ENCODE measurements at places on chromosomes 6 and 20.

- no peak for DNase-seq
These were observed 201.8 kb downstream of the DHX35 start for GRCh38 chr20:39163993-39164392.

GRCh38 chr6:116997496-116997895, 120.5 kb downstream of the RFX6 start:
- no peak for DNase-seq

GRCh38 chr20:46333161-46333991, 25.1 kb upstream of the CDH22 start:
- no peak for DNase-seq

GRCh38 chr20:18138639-18139583, 1.2 kb downstream of the KAT14 start:
- DNase-seq, result no peak

GRCh38 chr6:21166754-21167153, 426.8 kb upstream of the SOX4 start:
- no peak for DNase-seq

- DNase-seq, result no peak
These were observed 35.9 kb upstream of the MYB start for GRCh38 chr6:135145063-135145800.

DNA sequence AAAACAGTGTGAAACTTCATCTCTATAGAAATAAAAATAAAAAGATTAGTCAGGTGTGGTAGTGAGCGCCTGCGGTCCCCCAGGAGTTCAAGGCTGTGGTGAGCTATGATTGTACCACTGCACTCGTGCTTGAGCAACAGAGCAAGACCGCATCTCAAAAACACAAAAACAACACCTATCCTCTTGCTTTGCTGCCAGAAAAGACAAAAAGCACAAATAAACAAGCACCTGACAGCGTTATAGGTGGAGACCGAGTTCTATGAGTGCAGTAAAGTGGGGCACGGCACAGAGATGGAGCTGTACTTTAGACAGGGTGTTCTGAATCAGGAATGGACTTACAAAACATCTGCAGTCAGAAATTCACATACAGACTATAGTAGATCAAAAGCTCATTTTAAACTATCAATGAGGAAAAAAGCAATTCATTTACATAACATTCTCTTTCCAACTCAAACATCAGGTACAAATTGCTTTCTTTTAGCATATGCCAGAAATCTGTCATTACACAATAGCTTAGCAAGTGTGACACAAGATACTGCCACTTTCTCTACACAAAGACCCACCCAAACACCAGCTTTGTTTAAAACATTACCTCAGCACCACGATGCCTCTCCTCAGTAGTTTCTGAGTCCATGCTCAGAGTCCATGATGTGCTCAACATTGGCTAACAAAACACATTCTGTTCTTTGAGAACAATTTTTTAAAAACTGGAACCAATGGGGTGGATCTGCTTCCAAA, 10.1 kb downstream of the EZR start:
- DNase-seq, result no peak

DNA sequence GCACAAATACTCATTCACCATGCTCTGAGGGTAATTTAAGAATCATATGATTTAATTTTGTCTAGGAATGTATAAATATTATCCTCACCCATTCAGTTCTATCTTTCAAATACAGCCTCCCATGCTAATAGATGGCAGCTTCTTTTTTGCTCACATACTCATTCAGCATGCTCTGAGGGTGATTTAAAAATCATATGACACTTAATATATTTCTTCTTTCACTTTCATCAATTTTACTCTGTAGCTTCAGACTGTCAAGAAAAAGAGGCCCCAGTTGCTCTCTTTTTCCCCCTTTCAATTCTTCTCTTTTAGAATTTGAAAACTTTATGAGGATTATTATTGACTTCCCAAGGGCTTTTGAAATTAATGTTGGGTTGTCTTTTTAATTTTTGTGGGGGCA, 161.7 kb upstream of the LAMP5 start:
- no peak for DNase-seq

DNA sequence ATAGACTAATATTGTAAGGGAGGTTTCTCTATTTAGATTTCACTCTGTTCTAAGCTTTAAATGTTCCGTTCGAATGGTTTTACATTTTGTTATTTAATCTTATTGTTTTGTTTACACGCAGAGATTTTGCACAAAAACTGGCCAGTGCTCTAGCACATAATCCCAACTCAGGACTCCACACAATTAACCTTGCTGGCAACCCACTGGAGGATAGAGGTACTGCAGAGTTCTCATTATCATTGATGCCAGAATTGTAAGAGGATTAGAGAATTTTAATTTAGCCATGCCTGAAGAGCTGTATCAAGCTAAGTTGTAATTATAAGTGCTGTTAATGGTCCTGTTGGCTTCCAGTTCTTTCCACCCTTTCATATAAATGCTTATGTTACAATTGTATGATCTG, 179.7 kb upstream of the SCGN start:
- no peak for DNase-seq

- no peak for DNase-seq
These were observed 46.6 kb upstream of the TFAP2C start for GRCh38 chr20:56582542-56582941.

- no peak for DNase-seq
These were observed 64.2 kb downstream of the SGK1 start for GRCh38 chr6:134253681-134254080.

GRCh38 chr20:24331939-24332338, 137.5 kb upstream of the SYNDIG1 start:
- no peak for DNase-seq

DNA sequence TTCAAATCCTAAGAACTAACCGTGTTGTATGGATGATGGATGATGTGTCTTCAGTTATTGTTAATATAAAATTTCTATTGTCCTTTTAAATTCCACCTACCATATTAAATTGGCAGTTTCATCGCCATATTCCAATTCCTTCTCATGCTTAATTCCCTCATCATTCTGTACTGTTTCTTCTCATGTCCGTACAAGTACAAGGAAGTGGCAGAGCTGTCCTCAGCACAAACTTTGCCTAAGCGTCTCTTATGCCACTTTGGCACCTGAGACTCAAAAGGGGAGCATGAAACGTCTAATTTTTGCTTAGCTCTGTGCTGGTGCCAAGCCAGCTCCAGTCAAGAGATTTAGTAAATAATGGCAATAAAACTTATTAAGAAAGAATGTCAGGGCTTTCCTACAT, 158.2 kb upstream of the LAMA2 start:
- no peak for DNase-seq

DNA sequence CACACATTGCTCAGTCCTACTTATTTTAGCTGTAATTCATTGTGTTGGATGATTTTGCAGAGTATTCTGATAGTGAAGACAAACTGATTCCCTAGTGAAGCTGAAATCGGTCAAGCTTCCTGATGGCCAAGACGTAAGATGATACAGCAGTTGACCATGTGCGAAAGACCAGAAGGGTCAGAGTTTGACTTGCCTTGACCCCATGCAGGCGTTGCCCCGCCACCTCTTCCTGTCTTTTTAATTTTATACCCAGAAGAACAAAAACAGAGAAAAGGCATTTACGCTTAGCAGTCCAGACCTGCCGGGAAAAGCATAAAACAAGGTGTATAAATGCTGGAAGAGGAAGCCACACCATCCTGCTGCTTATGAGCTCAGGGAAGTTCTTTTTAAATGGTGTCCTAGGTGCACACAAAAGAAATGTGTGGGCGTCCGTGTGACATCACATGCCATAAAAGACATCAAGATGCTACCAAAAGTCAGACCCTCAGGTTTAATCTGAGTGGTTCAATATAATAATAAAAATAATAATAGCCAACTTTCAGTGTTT, 32.2 kb downstream of the TSHZ2 start:
- DNase-seq, result no peak

DNA sequence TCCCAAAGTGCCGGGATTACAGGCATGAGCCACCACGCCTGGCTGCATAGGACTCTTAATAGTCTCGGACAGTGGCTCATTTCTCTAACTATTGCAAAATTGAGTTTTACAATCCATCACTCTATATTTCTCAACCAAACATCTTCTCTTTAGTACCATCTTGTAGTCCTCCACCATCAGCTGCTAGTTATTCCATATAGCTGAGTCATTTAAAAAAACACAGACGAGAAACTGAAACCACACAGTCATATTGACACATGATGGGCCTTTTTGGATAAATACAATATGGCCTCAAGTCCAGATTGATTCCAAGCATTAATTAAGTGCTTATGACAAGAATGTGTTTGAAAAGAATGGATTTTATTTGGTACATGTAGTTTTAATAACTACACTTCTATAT, 599.1 kb downstream of the MEI4 start:
- DNase-seq, result no peak

GRCh38 chr20:41224281-41224680, 86.9 kb downstream of the PLCG1 start:
- no peak for DNase-seq

- DNase-seq, result no peak
These were observed 120.6 kb downstream of the GRM4 start for GRCh38 chr6:34025112-34025807.

DNA sequence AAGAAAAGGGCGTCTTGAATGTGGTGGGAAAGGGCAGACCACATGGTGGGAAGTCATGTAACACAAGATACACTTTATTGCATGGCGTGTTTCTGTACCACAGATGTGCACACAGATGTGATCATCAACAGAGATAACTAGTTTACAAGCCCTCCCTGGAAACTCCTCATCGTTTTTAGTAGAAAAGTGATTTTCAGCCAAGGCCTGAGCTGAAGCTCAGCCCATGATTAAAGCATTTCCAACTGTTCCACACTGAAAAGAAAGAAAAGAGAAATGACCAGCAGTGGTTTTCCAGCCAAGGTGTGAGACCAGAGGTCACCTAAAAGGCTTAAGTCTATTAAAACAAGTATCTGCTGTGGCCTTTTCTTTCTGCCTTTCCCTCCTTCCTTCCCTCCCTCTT, 463.9 kb upstream of the JAG1 start:
- DNase-seq, result no peak

DNA sequence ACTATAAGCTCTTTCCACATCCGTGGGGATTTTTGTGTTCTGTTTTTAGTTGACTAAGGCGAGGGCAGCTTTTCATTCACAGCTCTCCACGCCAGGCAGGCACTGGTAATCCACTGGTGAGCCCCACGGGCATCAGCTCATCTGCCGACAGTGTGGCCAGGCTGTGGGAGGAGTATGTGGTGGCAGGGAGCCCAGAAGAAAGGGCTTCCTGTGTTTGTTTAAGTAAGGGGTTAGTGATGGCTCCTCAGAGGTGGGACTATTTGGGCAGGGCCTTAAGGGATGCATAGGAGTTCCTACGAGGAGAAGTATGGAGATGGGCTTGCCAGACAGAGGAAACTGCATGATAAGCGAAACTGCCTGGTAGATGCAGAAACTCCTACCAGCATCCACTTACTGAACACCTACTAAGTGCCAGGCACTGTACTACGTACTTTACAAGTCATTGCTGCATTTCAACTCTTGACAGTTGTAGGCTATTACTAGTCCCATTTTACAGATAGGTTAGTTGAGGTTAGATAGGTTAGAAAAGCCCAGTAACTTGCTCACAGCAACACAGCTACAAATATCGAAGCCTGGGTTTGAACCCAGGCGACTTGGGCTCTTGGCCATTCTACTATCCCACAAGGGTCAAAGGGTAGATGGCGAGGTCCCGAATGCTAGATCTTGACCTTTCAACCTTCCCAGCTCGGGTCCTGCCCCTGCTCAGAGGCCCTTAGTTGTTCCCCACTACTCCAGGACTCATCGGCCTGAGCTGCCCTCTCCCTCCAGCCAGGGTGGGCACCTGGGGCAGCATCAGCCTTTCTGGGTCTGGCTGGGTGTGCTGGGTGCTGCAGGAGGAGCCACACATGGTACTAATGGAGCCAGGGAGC, 55.1 kb downstream of the CEBPB start:
- no peak for DNase-seq

DNA sequence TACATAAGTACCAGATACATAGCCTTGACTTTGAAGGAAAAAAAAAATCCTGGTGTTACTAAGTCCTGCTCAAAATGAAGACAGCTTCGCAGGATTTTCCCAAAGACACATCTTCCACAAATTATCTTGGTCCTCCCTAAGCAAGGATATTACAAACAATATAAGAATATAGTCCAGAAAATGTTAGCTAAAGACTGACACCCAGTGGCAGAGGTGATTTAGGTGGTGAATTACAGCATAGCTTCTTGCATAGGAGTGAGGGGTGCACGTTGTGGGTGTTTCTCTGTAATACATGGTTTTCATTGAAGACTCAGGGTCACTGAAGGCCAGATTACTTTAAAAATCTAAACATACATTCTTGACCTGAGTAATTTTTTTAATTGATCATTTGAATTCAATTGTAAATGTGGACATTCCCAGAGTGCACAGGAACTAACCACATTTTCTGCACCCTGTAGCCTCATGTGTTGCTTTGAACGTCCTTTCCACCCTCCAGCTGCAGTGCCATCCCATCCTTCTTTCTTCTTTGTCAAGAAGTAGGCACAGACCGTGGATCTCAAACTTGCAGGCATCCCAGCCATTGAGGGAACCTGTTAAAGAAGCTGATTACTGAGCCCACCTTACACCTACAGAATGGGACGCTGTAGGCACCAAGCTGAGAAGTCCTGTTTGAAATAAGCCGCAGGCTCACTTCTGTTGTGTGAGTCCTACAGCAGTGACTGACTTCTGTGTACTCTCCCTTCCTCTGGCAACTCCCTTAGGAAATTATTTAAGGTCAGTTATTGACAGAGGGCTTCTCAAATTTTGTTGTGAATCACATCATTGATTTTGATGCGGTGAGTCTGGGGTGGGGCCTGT, 102.6 kb downstream of the PERP start:
- no peak for DNase-seq

DNA sequence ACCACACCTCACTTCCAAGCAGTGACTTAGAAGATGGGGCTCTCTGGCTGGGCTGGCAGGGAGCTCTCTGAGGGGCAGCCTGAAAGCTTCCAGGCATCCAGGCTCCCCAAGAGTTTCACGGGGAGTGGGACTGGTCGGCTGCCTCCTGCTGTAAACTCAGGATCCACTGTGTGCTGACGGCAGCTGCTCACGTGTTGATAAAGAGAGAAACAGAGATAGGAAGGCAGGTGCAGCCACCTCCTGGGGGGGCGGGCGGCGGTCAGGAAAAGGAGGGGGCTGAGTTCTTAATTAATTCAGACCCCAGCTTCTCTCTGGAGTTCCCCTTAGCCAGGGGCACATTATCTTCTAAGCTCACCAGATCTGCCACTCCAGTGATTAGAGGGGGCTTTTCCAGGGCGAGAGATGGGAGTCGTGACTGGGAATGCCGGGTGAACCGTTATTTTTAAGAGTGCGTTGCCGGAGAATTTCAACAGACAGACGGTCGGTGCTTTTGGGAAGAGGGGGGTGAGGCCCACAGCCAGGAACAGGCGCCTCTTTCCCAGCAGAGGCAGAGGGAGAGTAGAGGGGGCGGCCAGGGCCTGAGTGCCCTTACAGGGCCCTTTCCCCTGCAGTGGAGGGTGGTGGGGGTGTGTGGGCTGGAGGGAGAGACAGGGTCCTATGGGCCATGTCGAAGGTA, 70.9 kb downstream of the CD40 start:
- no peak for DNase-seq

- DNase-seq, result no peak
These were observed 198.6 kb downstream of the UST start for GRCh38 chr6:148945301-148946021.

DNA sequence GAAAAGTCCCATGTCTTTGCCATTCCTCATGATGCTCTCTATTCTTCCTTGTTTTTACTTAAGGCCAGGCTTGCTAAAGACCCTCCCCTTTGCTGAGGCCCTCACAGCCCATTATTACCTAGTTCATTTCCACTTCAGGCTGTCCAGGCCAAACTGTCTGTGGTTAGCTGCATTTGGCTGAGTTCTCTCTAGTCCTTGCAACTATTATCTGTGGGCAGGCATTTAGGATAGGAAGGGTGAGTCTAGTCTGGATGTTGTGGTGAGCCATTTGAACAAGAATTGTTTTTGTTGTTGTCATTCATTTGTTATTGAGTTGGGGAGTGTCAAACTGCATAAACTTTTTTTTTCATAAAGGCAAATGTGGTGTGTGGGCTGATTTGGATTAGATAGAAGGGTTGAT, 182.4 kb downstream of the CD109 start:
- no peak for DNase-seq

Measured in stimulated activated CD8-positive, alpha-beta memory T cell treated with anti-CD3 and anti-CD28 coated beads, Interleukin-4, amount 100 ng/mL, for 4 hours (primary cell).